ENCODE measurements at places on chromosomes 12 and 14. TPM values are rescaled to one million over a fixed set of nuclear protein-coding genes. Genes with fewer than 3 reads are reported as not detected.

ASB2 gene
- 0.10 TPM for total RNA-seq

FAM222A gene
- 1.1 TPM for total RNA-seq

CD163L1 gene
- total RNA-seq = 1.7 TPM

CCDC196 gene
- total RNA-seq = not detected

EAPP gene
- total RNA-seq = 18.4 TPM

SELPLG gene
- total RNA-seq = 0.07 TPM

IRF9 gene
- 55.8 TPM for total RNA-seq

ANGEL1 gene
- 13.5 TPM for total RNA-seq

SRGAP1 gene
- 5.3 TPM for total RNA-seq

DNAI7 gene
- total RNA-seq = not detected

NOXRED1 gene
- total RNA-seq = not detected

SNAPC1 gene
- 16.6 TPM for total RNA-seq

KLRG1 gene
- total RNA-seq = 1.1 TPM

ZBTB25 gene
- 2.7 TPM for total RNA-seq

HHIPL1 gene
- 4.7 TPM for total RNA-seq

KERA gene
- total RNA-seq = not detected

BATF gene
- total RNA-seq = 1.3 TPM

TGFB3 gene
- 0.74 TPM for total RNA-seq

REP15 gene
- total RNA-seq = 4.7 TPM

TRIM9 gene
- not detected for total RNA-seq

AMN1 gene
- total RNA-seq = 12.5 TPM

TAMALIN gene
- 47.4 TPM for total RNA-seq

FAM181A gene
- total RNA-seq = not detected

CELA1 gene
- not detected for total RNA-seq

SPTB gene
- not detected for total RNA-seq

COX14 gene
- 57.1 TPM for total RNA-seq

SDS gene
- total RNA-seq = not detected

Measured in mammary microvascular endothelial cell (primary cell).